ENCODE measurements at places on chromosomes 2 and 18.

DNA sequence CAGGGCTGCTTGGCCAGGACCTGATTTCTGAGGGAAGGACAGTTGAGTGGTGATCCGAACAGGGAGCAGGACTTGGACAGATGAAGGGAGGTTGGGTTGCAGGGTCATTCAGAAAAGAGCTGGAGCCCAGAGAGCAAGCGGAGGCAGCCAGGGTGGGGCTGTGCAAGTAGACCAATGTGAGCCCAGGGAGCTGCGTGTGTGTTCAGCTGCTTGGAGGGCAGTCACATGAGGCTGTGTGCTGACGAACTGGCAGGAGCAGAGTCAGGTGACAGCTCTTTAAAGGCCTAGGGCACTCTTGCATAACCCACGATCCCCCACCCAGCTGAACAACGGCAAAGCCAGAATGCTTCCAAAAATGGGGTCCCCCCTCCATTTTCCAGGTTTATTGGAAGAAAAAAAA, 4.6 kb upstream of the MLPH start:
- no peak for DNase-seq

GRCh38 chr2:216618785-216619184, 14.4 kb upstream of the IGFBP2 start:
- no peak for DNase-seq

- no peak for DNase-seq
Measured at GRCh38 chr2:208134928-208135586, 5.4 kb upstream of the CRYGC start.

- DNase-seq, result no peak
Measured at GRCh38 chr2:222973237-222973636, 78.8 kb upstream of the KCNE4 start.

DNA sequence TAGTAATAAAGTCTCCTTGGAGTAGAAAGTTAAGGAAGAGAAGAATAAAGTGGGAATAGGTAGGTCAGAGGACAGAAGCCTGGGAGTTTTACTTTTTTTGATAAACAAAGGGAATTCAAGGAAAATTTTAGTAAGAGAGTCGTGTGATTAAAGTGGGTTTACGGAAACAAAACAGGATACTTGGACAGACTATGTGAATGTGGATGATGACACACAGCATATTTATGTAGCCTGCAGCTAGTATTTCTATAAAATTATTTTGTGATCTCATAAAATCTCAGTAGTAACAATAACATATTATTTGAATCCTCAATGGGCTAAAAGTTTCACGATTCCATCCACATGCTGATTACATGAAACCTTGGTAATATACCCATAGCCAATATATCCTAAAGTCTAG, 450.7 kb upstream of the PIK3C3 start:
- DNase-seq, result no peak

DNA sequence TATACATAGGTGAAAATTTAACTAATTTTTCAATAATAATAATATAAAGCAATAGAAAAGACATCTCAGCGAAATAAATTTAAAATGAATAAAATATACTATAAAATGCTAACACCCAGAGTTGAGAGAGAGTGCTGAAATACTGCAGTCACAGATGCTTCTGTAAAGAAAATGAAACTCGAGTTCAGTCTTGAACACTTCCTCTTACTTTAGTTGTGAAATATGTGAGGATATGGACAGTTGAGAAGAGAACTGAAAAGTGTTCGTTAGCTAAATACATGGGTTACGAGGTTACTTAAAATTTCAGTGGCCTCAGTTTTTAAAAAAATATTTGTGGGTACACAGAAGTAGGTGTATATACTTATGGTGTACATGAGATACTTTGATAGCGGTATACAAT, 106.8 kb downstream of the DNAH7 start:
- no peak for DNase-seq
